Fibroblast of the conjunctiva (primary cell): ENCODE measurements at places on chromosomes 7 and 10.

DNA sequence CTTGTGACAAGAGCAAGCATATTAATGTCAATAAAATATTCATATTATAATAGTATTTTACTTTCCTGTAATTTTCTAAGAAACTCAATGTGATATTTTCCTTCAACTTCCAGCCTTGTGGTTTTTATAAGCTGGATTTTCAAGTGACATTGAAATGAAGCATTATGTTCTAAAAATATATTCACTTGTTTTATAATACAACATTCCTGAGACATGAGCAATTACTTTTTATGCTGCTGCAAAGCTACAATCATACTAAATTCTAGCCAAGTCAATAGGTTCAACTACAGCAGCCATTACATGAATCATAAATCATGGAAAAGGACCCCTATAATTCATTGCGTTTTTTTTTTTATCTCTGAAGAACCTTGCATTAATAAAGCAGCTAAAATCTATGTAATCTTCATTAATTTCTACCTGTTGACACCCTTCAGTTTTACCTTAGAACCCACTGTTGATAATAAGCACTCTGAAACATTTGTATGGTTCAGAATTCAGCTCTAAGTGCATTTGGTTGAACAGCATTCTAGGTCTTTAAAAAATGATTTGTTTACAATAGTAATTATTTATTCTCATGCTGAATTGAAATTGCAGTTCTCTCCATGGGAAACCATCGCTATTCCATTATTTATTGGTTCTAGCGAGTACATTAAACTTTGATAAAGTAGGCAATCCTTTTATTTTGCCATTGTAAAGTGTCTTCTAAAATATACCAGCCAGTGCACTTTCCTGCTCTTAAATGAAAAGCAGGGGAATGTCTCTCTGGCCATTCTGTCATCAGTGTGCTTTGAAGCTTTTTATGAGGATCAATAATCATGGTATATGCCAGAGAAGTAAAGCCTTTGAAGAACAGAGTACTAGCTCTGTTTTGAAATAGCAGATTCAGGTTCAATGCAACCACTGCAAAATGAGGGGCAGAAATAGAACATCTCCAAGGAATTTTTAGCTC lies 132.6 kb downstream of the GNAT3 start:
- DNase-seq = peak; percentile 30

GRCh38 chr10:22609719-22610465 lies 104.5 kb downstream of the PIP4K2A start:
- DNase-seq = no peak

DNA sequence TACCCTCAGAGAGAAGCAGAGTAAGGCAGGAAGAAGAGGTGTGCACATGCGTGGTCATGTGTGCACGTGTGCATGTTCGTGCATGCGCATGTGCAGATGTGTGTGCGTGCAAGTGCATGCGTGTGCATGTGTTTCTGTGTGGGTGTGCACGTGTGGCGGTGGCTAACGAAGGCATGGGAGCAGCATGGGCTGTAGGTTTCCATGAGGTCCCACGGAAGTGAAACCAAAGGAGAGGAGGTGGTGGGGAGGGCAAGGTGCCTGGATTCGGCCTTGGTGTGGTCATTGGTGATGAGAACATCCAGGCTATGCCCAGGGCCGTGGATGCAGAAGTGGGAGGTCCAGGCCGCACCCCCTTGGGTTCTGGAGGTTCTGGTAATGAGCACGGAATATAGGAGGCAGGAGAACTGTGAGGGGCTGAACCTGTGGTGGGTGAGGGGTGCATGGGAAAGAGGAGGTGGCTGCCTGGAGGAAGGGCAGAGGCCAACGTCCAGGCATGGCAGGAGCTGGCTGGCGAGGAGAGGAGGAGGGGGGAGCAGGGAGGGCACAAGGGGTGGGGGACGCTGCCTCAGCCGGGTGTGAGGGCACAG lies 2.4 kb upstream of the INPP5A start:
- DNase-seq = no peak

DNA sequence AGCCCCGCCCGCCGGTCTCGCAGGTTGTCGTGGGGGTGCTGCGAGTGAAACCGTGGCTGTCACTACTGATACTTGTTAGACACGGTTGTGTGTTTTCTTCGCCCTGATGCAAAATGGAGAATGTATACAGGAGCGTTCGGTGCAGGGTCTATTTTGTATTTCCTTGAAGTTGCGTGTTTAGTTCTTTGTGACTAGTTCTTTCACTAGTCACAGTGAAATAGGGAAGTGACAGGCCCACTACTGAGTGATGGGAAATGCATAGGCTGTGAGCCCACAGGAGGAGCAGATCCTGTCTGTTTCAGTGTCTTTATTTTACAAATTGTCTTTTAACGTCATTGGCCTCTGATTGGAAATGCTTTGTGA lies 675 bp downstream of the ABRAXAS2 start:
- DNase-seq = no peak

GRCh38 chr10:119371704-119372663 lies 164.6 kb downstream of the GRK5 start:
- DNase-seq = no peak

GRCh38 chr10:71634531-71635164 lies 84.9 kb downstream of the C10orf105 start:
- DNase-seq = no peak

DNA sequence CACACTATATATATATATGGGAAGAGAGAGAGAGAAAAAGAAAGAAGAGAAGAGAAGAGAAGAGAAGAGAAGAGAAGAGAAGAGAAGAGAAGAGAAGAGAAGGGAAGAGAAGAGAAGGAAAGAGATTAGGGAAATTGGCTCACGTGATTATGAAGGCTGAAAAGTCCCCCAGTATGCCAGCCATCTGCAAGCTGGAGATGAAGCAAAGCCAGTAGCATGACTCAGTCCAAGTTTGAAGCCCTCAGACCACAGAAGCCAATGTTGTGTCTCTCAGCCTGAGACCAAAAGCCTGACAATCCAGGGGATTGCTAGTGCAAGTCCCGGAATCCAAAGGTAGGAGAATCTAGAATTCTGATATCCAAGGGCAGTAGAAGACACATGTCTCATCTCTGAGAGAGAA lies 206.3 kb upstream of the PRSS1 start:
- no peak for DNase-seq

DNA sequence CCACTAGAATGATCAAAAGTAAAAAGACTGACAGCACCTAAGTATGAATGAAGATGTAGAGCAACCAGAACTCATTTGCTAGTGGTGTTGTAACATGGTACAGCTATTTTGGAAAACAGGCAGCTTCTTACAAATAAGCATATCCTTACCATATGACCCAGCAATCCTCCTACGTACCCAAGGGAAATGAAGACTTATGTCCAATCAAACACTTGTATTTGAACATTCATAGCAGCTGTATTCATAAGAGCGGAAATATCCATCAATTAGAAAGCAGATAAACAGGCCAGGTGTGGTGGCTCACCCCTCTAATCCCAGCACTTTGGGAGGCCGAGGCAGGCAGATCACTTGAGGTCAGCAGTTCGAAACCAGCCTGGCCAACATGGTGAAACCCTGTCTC lies 53.0 kb downstream of the KLRG2 start:
- no peak for DNase-seq

DNA sequence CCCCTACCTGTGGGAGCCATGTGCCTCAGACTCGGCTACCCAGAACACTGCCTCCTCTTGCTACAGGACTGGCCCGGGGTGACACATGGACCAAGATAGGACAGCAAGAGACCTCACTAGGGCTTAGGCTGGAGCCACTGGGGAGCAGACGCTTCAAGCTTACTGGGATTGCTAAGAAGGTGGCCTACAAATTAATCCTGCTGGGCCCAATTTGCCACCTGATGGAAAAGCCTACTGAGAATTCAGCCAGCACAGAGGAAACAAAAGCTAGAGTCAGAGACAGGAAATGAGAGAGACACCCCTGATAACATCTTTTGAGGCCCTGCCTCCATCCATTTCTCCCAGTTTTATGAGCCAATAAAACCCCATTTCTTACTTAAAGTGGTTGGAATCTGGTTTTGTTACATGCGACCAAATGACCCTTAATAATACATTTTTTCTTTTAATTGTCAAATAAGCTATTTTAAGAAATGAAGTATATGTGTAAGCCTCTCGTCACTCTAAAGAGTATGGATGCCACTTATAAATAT lies 282.1 kb downstream of the CXCL12 start:
- DNase-seq = no peak

DNA sequence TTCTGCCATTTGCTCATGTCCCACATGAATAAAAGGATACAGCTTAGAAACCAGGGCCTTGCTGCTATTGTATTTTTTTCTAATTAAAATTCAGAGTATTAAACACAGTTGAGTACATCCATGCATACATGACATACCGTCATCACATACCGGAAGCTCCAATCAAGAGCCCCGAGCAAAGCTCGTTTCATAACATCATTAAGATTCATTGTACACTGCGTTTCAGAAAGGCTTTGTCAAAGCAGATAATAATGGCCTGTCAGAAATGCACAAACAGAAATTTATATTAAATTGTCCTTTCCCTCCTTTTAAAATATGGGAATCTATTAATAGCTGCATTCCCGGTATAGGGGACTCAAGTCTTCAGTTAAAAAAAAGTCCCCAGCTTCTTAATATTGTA lies 103.4 kb downstream of the PRTFDC1 start:
- DNase-seq = no peak

DNA sequence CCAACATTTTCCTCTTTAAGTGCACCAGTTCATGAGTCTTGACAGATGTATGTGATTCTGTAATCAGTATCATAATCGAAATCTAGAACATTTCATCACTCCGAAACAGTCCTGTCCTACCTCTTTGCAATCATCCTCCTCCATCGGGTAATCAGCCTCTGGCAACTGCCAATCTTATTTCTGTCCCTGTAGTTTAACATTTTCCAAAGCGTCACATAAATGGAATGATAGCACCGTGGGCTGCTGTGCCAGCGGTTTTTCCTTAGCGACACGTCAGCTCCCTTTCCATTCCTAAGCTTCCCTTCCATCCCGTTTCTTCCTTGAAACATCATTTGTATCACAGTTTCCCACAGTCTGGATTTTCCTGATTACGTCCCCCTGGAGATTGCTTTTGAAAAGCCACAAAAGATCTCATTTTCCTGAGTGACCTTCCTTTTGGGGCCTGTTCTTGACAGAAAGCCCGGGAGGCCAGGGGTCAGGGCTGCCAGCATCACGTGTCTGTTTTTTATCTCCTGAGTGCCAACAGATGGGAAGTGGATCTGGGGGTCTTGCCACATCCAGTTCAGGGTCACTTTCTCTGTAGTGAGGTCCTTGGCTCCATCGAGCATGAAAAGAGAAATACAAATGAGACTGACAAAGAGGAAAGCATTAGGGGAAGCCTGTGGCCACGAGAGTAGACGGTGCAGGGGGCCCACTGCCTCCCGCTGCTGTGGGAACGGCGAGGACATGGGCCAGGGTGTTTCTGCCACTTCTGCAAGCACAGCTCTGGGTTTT lies 31.6 kb downstream of the TMEM120A start:
- DNase-seq = peak; percentile 29

DNA sequence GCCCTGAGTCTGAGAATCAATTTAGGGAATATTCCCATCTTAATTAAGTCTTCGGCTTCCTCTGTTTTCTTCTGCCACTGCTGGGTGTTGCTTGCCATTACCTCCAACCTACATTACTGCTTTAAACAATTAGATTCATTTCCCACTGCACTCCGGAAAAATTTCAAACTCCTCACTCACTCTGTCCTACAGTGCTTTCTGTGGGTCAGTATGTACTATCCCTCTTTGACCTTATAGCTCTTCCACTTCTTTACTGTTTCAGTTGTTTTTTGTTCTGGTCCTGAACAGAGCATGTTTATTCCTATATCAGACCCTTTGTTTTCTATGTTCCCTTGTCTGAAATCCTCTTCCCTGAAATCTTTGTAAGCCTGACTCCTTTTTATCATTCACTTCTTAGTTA lies 160.6 kb downstream of the MAGI2 start:
- DNase-seq = no peak

GRCh38 chr10:124206616-124207015 lies 113.2 kb upstream of the CHST15 start:
- no peak for DNase-seq

DNA sequence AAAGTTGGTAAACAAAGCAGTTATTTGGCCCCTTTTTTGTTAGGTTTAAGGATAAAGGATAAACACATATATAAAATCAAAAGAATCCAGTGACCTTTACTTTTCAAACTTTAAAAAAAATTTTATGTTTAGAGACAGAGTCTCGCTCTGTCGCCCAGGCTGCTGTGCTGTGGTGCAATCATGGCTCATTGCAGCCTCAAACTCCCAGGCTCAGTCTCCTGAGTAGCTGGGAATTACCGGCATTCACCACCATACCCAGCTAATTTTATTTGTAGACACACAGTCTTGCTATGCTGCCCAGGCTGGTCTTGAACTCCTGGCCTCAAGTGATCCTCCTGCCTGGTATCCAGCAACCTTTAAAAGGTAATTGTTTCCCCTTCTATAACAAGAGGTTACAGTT lies 31.3 kb downstream of the GNA12 start:
- DNase-seq = no peak
